ENCODE measurements at places on chromosomes 1 and 21.
A peak's percentile ranks its signal among the peaks of the same experiment; 100 is the strongest.

DNA sequence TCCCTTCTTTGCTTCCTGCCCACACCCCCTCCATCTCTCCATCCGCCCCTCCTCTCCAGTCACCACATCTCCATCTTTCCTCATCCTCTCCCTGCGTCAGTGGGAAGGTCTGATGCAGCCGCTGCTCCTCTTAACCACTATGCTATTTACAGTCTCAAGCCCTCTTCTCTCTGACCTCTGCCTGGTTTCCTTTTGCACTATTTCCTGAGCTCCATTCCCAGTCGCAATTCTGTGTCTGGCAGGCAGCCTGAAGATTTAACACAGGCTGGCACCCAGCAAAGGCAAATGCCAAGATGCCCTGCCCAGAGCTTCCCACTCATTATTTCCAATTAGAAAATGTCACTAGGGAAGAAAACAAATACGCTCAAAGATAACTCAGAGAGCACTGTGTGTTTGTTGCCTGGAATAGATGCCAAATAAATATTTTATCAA lies 89.6 kb upstream of the LPGAT1 start:
- peak; percentile 69 for DNase-seq

GRCh38 chr1:231847612-231848397 lies 221.2 kb downstream of the DISC1 start:
- no peak for DNase-seq

DNA sequence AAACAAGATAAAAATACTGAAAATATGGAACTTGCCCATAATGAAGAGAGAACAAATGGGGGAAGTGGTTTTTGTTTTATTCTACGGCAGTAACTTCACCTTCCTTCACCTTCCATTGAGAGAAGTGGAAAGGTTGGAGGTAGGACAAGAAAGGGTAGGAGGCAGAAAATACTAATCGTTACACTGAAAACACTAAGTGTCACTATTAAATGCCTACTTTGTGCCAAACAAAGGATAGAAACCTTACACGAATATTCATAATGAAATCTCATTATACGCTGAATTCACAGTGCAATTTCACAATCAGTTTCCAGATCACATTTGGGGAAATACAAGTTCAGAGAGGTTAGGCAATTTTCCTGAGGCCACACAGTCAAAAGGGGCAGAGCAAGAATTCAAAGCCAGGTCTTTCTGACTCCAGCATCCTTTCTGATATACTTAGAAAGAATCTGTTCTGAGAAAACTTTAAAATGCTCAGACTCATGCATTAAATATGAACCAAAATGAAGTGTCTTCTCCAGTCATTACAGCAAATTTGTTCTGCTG lies 3.0 kb downstream of the TIAM1 start:
- DNase-seq = no peak

DNA sequence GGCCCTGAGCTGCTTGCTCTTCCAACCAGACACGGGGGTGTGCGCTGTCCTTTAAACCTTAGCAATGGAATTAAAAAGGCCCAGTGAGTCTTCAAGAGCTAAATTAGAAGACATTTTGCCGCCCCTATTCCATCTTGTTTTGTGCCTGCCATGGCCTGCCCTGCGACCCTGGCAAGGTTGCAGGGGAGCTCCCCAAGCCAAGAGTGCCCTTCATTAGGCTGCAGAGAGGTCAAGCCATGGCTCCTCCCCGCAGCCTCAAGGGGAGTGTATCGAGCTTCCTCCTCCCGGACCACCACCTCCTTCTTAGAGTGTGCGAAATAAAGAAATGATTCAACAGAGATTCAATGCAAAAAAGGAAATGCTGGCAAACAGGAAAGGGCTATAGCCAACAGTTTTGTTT lies 256.2 kb downstream of the DYRK1A start:
- no peak for DNase-seq

- DNase-seq = no peak
Measured at GRCh38 chr1:177873238-177873637, 96.6 kb downstream of the SEC16B start.

DNA sequence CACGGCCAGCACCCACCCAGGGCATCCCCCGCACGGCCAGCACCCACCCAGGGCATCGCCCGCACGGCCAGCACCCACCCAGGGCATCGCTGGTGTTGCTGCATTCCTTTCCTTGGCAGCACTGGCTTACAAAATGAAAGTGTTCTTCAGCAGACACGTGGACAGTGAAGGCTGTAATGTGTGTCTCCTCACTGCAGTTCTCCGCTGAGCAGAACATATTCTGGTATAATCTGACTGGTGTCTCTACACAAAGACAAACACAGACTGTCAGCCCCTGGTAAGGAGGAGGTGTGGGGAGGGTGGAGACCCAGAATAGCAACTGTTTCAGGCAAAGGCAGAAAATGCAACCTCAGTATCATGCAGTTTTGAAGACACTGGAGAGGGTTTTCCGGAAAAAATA lies 7.3 kb downstream of the LYPD8 start:
- no peak for DNase-seq

DNA sequence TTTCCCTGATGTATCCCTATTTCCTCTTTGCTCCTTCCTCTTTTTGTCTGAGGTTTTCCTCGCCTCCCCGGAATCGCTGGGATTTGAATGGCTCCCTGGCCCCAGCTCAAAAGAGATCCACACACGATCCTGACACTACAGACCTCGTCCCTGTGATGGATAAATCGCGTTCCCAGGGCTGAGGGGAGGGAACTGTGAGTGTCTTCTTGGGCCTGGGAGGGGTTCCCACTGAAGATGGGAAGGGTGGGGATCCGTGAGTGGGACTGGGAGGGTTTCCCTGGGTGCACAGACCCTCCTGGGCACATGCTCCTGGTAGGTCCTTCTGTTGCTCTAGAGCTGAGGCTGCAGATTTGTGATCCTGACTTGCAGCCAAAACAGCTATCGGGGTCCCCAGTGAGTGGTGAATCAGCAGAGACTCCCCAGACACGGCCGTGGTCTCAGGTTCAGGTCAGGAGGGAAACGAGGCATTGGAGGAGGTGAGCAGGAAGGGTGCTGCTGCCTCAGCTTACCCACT lies 591.0 kb downstream of the PTPRU start:
- DNase-seq = no peak

DNA sequence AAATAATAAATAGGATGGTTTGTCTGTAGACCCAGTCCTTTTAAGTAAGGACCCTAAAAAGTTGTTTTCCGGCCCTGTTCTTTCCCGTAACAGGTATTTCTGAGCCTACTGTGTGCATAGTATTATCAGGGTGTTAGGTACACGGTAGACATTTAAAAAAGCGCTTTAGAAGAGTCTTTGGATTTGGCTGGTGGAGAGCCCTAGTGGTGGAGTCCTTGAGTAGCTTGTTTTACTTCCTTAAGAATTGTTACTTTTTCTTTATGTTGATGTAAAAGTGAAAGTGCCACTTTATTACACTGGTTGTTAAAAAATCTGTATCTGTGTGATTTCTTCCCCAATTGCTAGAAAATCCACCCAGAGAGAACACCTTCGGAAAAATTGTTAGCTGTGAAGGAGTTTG lies 36.8 kb downstream of the SMYD2 start:
- peak; percentile 15 for DNase-seq

DNA sequence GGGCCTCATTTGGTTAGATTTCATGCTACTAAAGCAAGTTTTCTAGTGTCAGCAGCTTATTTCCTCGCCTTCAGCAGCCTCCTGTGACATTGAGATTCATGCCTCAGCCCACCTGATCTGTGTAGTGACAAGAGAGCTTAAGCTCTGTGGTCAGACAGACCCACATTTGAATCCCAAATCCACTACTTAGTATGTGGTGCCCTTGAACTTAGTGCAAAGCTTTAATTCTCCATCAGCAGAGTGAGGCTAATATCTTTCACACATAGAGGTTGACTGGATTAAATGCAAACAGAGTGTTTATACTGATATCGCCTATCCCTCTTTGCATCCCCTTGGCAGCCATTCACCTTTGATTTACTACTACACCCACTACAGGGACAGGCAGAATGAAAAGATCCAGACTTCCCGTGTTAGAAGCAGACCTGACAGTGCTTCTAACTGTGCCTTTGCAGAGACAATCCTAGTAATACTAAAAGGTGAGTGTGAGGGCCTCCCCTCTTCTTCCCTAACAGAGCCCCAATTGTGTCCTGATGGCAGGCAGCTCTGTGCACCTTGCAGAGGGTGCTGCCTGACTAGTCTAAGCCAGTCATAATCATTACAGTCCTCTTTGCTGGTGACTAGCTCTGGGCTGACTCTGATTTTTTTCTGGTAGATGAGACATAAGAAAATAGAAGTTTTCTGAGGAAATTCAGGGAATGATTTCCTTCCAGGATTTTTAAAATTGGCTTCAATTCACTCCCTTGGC lies 264.0 kb downstream of the CTH start:
- no peak for DNase-seq

DNA sequence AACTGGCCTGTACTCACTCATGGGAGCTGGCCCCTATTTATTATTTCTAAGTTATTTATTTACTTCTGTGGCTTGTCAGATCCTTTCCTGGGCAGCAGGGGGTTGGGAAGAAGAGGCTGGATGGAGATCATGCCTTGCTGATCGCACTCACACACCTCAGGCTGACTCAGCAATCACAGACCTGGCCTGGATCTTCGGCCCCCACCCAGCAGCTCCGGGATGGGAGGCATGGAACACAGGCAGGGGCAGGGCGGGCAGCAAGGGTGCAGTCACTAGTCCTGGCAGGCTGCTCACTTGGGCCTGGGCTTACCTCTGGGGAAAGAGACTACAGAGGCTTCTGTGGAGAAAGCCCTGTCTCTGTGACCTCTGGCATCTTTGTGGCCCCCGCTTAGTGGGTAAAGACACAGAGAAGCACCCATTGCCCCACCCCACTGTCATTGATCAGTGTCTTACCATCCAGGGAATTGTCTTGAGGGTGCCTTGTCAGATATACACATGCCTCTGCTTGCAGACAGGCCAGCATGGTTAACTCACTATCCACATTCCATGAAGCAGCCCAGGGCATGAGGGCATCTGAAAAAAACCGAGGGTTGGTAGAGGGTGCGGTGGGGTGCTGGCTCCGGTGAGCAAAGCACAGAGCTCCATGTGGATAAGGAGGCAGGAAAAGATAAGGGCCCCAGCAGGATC lies 3.7 kb downstream of the ARTN start:
- no peak for DNase-seq

DNA sequence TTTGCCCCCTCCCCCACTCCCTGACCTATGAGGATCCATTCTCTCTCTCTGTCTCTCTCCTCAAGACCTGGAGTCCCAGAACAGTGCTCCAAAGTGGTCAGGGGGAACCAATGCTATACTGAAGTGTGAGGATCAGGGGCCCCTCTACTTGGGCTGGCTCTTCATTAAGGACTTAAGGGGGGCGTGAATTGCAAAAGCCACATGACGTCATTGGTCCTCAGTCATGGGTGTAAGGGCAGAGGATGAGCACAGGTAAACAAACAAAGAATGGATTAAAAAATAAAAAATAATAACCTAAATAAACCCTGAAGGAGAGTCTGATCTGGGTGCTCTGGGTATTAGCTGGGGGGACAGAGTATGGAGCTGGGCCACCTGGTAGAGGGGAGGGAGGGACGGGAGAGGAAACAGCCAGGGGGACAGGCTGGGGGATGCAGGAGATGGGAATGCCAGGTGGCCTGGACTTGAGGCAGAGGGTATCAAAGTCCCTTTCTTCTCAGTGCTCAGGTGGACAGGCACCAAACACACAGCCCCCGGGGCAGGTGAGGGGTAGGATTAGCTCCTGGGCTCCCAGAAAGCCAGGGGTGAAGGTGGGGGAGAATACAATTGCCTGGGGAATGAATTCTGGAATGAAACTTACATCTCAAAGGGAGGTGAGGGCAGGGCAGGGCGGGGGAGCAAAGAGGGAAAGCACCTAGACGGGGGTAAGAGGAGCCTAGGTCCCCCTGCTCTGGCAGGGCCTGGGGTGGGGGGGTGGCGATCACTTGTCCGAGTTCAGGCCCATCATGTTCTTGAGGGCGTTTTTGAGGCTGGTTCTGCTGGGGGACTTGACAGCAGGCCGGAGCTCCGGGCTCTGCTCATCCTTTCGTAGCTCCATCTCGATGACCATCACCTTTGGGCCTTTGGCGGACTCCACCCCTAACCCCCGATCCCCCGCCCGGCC lies 4.6 kb downstream of the MPZ start:
- no peak for DNase-seq

DNA sequence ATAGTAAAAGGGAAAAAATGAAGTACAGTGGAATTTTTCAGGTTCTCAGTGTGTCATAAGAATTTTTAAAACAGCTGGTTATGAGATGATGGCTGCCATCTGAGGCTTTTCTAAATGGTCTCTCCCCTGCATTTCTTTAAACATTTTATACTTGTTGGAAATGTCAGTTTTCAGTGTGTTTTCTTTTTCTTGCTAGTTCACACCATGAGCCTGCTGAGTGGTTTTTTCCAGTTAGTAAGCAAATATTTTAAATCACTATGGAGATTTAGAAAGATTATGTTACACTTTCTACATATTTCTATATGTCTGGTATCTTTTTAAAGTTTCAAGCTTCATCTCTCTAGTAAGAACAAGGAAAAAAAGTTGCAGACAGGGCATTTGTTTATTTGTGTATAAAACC lies 9.6 kb downstream of the RBM15 start:
- DNase-seq = no peak

All from Kasumi-1 (cell line).